ENCODE measurements at places on chromosomes 1 and 21.

GRCh38 chr1:228374711-228375577 lies 31.7 kb downstream of the TRIM11 start:
- no peak for DNase-seq

DNA sequence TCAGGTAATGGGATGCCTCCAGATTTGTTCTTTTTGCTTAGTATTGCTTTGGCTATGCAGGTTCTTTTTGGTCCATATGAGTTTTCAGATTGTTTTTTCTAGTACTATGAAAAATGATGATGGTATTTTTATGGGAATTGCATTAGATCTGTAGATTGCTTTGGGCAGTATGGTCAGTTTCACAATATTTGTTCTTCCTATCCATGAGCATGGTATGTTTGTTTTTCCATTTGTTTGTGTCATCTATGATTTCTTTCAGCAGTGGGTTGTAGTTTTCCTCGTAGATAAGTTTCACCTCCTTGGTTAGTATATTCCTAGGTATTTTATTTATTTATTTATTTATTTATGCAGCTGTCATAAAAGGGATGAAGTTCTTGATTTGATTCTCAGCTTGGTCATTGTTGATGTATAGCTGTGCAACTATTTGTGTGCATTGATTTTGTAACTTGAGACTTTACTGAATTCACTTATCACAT lies 103.9 kb upstream of the DNAH14 start:
- no peak for DNase-seq

- DNase-seq: no peak
Observed at GRCh38 chr1:89114662-89115061, 11.3 kb downstream of the GBP2 start.

DNA sequence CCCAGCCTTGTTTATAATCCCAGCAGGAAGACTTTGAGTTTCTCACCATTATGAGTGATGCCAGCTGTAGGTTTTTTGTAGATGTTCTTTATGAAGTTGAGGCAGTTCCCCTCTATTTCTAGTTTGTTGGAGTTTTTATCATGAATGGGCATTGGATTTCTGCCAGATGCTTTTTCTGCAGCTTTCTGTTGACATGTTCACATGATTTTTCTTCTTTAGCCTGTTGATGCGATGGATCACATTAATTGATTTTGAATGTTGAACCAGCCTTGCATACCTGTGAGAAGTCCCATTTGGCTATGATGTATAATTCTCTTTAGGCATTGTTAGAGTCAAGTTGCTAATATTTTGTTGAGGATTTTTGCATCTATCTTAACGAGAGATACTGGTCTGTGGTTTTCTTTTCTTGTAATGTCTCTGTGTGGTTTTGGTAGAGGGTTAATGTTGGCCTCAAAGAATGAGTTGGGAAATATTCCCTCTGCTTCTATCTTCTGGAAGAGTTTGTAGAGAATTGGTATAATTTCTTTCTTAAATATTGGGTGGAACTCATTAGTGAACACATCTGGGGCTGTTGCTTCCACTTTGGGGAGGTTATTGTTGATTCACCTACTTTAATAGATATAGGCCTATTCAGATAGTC lies 33.2 kb downstream of the ZBTB40 start:
- no peak for DNase-seq

- DNase-seq: no peak
Observed at GRCh38 chr21:39208624-39209333, 25.5 kb upstream of the PSMG1 start.

- DNase-seq: peak; percentile 35
Observed at GRCh38 chr21:45019887-45020537, 54.4 kb upstream of the ADARB1 start.

DNA sequence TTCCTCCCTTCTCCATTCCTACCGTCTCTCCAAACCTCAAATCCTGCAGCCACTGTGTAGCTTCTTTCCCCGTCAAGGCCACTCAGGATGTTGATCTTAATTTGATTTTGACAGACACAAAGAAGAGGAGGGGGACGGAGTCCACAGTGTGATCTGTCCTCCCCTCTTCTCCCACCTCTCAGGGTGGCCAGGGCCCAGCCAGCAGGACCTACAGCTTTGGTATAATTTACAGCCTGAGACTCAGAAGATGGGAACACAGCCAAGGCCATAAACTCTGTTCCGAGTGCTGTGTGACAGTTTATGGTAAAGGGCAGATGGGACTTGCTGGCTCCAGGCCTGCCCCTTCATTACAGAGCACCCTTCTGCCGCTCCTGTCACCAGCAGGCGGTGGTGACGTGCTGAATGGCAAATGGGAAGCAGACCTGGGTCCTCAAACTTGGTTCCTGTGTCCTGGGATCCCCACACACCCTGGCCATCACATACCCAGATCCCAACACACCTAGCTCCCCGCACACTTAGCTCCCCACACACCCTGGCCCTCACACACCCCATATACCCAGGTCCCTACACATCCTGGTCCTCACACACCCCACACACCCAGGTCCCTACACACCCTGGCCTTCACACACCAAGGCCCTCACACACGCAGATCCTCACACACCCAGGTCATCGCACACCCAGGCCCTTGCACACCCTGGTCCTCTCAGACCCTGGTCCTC lies 71.6 kb downstream of the CD2 start:
- DNase-seq: no peak

GRCh38 chr1:5751833-5752745 lies 240.1 kb downstream of the NPHP4 start:
- DNase-seq: no peak

Measured in retina (tissue), 1 donor.